G401 (cell line): ENCODE measurements at places on chromosomes 1 and 21. TPM values are rescaled to one million over a fixed set of nuclear protein-coding genes. Genes with fewer than 3 reads are reported as not detected.

PTPN7 gene
- total RNA-seq, result not detected in 2 replicates

DNA sequence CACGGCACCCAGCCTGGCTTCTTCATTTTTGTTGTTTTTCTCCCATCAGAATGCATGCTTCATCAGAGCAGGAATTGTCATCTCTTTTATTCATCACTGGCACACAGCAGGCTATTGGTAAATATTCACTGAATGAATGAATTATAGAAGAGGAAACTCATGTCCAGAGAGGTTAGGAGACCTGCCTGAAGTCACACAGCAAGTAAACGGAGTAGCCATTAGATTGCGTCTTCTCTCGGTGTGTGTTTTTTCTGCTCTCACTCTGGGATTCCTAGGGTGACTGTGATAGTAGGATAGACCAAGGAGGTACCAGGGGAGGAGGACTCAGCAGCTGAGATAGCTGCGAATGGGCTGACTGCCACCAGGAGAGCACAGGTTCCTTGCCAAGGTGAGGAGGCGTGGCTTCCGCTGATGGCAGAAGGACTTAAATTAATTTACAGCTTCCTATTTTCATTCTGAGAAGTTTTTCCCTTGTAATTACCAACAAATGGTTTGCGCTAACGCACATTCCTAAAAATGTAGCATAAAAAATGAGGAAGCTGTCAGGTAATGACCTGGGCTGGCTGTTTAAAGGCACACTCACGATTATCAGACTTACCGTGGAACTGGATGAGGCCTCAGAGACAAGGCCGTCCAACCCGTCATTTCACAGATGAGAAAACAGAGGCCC lies 4.5 kb upstream of the NCMAP start:
- no peak for DNase-seq

MARK1 gene
- total RNA-seq, result 4.0 and 6.4 TPM in 2 replicates

GRCh38 chr1:80656014-80656636 lies 1144.6 kb upstream of the ADGRL2 start:
- no peak for DNase-seq
